Upper lobe of left lung (tissue), 6 donors: ENCODE measurements at places on chromosomes 7 and 10. TPM values are rescaled to one million over a fixed set of nuclear protein-coding genes. Genes with fewer than 3 reads are reported as not detected.

RET gene
- 0.11 TPM for total RNA-seq

IQCE gene
- 21.3 TPM for total RNA-seq

RBP3 gene
- not detected for total RNA-seq

ASB15 gene
- total RNA-seq, result not detected
